ENCODE measurements at places on chromosomes 4 and X. TPM values are rescaled to one million over a fixed set of nuclear protein-coding genes. Genes with fewer than 3 reads are reported as not detected.

Gene UGT2B17
- 0.15 TPM for polyA plus RNA-seq

Gene MID1
- 31.6 TPM for polyA plus RNA-seq

Gene RPS6KA3
- polyA plus RNA-seq = 36.1 TPM

Gene MMGT1
- polyA plus RNA-seq = 30.7 TPM

Gene PAGE5
- polyA plus RNA-seq = not detected

Gene TLR3
- polyA plus RNA-seq = 11.4 TPM

Gene WAS
- 2.6 TPM for polyA plus RNA-seq

Gene TKTL2
- polyA plus RNA-seq = not detected

DNA sequence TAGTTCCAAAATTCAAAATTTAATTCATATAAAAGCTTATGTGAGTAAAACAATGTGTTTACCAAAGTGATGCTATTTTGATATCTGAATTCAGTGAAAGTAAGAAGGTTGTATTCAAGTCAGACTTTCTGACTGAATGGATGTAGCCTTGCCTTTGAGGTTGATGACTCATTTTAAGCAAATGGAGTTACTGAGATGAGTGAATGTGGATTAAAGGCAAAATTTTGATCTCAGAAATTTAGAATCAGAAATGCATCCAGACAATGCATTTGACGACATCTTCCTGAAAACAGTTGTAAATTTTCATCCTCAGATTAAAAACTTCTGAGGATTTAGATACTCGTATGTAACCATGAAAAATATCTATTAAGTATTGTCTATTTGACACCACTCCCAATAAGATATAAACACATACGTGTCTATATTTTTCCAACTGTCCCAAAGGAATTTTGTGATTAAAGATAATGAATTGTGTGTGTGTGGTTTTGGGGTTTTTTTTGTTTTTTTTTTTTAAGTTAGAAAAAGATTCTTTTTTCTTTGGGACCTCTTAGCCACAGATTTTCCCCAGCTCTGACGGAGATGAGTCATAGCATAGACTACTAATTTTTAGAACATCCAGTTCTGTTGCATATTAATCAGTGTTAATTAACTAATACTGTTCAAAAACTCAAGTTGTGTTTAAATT lies 34.4 kb downstream of the NFKB1 start:
- DNase-seq = no peak

DNA sequence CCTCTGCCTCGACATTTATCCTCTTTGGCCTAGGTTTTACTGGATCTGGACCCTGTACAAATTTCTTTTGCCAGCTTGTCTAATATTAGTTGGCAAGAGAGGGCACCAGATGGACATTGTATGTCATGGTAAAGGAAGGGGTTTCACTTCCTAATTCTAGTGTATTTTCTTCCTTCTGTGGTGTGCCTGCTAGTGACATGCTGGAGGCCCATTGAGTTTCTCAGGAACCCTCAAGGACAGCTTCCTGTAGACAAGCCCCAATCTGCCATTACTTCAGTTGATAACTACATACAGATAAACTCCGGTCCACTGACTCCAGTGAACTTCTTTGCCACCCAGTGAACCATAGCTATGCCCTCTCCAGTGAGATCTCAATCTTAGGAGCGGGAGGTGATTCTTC lies 116.9 kb downstream of the STPG2 start:
- no peak for DNase-seq

GRCh38 chr4:56134266-56134665 lies 185.5 kb downstream of the CEP135 start:
- DNase-seq = peak; percentile 50

DNA sequence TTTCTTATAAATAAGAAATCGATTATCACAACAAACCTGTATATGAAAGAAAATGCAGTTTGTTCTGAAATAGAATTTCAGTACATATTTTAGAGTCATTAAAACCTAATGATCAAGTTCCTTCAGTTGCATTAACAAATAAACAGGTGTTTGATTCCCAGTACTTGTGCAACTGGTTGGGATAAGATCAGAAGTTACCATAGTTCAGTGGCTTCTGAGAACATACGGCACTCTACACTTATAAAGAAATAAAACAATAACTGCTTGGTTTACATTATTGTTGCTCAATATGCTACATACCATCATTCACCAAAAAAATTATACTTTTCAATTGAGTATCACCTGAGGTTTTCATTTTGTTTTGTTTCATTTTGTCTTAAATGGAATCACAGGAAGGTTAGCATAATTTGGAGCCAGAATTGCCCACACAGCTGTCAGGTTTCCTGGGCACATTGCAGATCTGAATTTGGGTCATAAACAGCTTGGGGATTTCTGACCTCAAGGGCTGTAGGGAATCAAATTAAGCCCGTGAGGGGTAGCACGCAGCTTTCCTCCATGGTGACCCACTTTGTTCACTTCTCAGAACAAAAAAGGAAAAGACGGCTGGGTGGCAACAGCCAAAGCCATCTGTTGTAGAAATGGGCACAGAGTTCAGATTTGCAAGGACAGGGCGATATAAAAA lies 14.9 kb upstream of the CCNG2 start:
- no peak for DNase-seq

GRCh38 chr4:121697564-121697963 lies 784 bp upstream of the ANXA5 start:
- DNase-seq = no peak

GRCh38 chrX:1486749-1487361 lies 34.1 kb upstream of the ASMTL start:
- DNase-seq = no peak

- no peak for DNase-seq
These were observed 366.2 kb upstream of the PITX2 start for GRCh38 chr4:110989125-110989524.

GRCh38 chrX:21490341-21490740 lies 116.1 kb downstream of the CNKSR2 start:
- no peak for DNase-seq

DNA sequence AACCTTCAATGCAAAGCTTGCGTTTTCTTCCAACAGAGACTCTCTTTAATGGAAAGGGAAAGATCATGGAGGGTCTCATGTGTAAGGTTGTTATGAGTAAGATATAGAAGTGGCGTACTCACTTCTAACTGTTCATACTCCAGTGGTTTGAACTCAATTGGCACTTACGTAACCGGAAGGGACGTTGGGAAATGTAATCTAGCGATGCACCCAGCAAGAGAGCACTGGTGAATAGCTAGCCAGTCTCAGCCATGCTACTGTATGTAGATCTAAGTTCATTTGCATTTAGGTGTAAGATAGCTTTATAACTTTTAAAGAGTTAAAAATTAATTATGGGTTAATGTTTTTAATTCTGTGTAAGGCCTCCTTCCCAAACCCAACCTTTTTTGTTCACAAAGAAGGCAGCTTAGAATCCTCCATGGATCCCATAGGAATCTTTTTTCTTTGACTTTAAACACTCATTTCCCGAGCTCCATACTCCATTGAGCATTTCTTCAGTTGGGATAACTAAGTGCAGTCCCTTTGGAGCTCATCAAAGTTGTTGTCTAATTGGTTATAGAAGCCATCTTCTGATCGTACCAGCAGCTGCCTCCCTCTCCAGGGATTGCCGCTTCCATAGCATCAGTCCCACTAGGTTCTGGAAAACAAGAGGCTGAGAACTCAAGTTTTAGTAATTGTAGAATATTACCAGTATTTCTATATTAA lies 191.1 kb downstream of the RAPGEF2 start:
- DNase-seq = no peak

- no peak for DNase-seq
These were observed 119.8 kb upstream of the TSPAN5 start for GRCh38 chr4:98778206-98778605.

DNA sequence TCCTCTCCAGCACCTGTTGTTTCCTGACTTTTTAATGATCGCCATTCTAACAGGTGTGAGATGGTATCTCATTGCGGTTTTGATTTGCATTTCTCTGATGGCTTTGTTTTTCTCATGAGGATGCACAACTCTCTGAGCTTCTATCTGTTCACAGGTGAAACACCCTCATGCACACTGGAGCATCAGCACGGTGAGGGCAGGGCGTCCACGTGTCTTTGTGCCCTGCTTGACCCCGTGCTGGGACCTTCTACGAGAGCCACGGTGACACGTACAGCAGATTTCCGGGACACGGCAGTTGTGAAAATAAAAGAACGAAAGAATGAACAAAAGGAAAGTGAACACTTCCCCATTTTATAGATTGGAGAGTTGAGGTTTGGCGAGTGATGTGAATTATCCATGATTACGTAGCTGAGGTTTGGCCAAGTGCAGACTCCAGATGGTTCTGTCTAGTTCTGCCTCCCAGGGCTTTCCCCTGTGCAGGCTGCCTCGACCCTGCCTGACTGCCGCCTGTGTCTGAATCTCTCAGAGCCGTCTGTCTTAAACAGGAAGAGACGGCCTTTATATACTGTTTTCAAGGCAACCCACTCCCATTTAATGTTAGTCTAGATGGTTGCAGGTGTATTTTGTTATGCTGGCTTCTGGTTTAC lies 67.8 kb upstream of the SORBS2 start:
- DNase-seq = no peak

DNA sequence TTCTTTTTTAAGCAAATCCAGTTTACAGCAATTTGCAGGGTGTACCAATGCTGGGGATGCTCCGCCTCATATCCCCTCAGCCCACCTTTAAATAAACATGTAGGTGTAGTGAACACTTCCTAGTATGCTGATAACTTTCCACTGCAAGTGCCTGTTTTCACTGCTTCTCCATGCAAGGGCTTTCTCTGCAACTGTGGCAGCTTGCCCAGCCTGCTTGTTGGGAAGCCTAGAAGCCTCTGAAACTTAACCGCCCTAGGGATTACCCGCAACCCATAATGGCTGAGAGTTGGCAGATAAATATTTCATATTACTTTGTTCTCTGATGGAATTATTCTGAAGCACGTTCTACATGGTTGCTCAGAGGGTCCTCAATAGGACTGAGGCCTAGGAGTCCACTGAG lies 253.7 kb upstream of the DDX53 start:
- DNase-seq = no peak

DNA sequence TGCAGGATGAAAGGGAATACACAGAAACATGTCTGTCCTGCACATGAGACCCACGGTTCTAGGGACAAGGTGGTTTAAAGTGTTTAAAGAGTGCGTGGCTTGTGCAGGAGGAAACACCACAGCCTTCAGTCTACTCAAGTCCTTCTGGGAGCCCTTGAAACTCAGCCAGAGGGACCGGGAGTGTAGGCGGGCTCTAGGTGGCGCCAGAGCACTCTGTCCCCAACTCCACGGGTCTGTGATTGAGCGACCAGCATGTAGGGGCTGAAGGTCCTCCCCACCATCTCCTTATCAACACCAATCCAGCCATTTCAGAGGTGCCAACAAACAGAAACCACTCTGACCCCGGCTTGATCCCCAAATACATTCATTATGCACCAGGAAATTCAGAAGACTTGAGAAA lies 82.0 kb upstream of the CLDN34 start:
- DNase-seq = no peak
